ENCODE measurements at places on chromosomes 13 and 19.

GRCh38 chr19:33734913-33735312 is 61.8 kb upstream of the KCTD15 start:
- peak; percentile 68 for DNase-seq

- DNase-seq: peak; percentile 35
Measured at GRCh38 chr19:18112989-18113478, 15.5 kb downstream of the MAST3 start.

DNA sequence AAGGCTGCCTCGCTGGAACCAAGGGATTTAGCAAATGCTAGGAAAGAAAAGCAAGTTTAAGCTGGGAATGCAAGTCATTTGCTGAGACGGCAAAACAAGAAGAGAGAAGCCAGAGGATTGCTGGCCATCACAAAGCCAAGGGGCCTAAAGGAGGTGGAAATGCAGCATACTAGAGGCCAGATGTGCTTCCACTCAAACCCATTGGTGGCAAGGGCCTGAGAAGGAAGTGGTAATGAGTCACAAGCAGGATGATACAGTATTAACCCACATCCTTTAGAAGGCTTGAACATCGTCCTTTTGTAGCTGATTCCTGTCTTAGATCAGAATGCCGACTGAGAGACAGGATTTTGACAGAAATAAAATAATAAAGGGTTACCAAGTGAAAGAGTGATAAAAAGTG is 68.2 kb downstream of the ITGBL1 start:
- no peak for DNase-seq

DNA sequence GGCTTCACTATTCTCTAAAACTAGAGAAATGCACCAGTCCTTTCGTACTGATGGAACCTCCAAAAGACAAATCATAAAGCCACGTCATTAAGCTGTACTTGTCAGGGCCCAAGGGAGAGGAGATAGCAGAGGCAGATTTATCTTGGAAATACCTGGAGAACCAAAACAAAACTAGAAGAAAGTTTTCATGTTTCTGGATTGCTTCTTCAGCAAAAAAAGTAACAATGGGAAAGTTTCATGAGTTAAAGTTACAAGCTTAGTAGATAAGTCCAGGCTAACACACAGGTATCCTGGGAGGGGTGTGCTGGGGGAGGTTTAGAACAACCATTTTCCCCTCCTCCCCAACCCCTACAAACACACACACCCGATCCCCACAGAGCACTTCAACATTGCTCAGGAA is 21.6 kb downstream of the RANBP3 start:
- DNase-seq: no peak

GRCh38 chr13:88544836-88545235 is 873.7 kb downstream of the SLITRK5 start:
- DNase-seq: no peak

DNA sequence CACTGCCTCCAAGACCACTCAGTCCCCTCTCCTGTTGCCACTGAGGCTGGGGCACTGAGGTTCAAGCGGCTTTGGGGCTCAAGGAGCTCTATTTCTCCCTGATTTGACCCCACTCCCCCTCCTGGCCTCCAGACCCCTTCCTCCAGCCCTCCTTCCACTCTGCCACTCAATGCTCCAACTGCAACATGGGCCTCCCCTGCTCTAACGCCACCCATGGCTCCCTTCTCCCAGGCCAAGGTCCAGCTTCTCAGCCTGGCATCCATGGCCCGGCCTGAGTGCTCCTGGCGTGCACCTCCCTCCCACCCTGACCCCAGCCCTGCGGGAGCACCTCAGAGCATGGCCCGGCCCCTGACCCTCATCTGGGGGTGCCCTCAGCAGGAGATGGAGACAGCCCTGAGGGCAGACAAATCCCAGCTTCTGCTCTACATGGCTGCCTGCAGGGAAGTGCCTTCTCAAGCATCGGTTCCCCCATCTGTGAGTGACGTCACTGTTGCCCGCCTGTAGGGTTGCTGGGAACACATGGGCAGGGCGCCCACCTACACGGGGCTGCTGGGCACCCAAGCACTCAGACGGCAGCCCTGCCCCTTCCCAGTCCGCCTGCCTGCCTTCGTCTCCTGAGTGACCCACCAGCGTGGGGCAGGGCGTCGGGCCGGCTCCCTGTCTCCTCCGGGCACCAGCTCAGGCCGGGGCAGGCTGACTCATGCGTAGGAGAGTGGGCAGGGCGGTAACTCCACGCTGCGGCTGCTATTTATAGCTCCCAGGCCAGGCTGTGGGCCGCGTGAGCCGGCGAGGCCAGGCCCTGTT is 1.6 kb upstream of the DIRAS1 start:
- DNase-seq: no peak

DNA sequence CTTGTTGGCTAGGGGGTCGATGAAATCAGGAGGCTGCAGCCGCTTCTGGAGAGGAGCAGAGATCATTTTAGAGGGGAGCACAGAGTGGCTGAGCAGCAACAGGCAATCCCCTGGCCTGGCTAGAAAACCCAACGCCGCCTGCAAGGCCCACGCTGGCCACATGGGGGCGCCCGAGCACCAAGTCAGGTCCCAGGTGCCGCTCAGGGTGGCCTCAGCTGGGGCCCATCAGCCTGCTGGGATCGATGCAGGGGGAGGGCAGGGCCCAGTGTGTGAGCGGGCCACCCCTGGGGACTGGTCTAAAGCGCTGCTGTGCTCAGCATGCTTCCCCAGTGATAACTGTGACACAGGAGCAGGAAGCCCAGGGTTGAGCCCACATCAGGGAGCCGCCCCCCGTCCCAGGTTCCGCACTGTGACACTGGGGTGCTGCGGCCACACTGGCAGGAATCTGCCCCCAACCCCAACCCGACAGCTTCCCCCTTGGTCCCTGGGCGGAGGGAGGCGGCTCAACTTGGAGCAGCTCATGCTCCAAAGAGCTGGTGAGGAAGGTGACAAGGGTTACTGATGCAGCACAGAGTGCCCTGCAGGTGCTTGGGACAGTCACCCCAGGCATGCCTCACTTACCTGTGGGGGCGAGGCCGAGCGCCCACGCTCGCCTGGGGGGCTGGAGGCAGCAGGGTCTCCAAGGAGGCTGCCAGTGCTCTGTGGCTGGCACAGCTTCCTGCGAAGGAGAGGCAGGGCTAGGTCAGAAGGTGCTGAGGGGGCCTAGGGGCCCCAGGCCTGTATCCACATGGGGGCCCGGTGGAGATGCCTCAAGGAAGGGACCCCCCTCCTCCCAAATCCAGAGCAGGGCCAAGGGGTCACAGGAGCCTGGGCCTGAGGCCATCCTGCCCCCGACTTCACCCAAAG is 13.3 kb upstream of the ISYNA1 start:
- DNase-seq: no peak

GRCh38 chr19:32866564-32867265 is 2.9 kb downstream of the SLC7A9 start:
- no peak for DNase-seq

Data from LNCaP clone FGC (cell line).